Suprapubic skin (tissue), 4 donors: ENCODE measurements at places on chromosomes 5 and 9.

DNA sequence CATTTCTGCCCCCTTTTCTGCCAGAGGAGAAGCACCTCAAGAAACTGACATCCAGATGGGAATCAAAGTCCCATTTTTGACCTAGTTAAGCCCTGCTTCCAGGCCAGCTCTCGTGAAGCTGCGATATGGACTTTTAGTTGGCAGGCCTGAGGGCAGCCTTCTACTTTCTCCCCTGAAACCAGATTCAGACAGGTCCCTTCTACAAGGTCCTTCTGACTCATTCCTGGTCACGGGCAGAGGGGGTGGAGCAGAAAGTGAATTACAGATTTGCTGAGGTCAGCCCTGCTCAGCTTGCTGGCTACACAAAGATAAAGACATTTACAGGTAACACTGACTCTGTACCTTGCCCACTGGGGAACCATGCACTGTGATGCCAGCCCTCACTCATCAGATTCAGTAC lies 52.8 kb upstream of the TUT7 start:
- no peaks in the 10 kb centered on the region for H3K27me3 ChIP-seq
- H3K36me3 ChIP-seq: no peaks in the 10 kb centered on the region
- H3K4me1 ChIP-seq: peaks cover 39% of the 10 kb centered on the region
- DNase-seq: no peak
- no peak overlapping the region for H3K4me3 ChIP-seq

- H3K27ac ChIP-seq: no peak overlapping the region
- H3K4me3 ChIP-seq: no peak overlapping the region
- no peaks in the 10 kb centered on the region for H3K27me3 ChIP-seq
- peaks cover 11% of the 10 kb centered on the region for H3K4me1 ChIP-seq
Measured at GRCh38 chr5:75363726-75364495, 26.9 kb downstream of the HMGCR start.

- DNase-seq: peak; percentile 42
- no peak overlapping the region for H3K4me3 ChIP-seq
- H3K36me3 ChIP-seq: peaks cover 2% of the 10 kb centered on the region
- H3K27me3 ChIP-seq: no peaks in the 10 kb centered on the region
- peaks cover 20% of the 10 kb centered on the region for H3K4me1 ChIP-seq
Measured at GRCh38 chr9:93569621-93570174, 6.7 kb upstream of the PHF2 start.

DNA sequence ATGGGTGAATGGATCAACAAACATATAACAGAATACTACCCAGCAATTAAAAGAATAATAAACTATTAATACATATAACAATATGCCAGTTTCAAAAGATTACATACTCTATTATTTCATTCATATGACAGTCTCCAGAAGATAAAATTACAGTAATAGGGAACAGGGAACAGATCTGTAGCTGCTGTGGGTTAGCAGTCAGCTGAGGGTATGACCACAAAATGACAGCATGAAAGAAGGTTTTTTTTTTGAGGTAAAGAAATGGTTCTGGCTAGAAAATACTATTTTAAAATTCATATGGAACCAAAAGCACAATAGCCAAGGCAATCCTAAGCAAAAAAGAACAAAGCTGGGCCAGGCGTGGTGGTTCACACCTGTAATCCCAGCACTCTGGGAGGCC lies 73.0 kb upstream of the NR5A1 start:
- DNase-seq: no peak
- H3K27ac ChIP-seq: no peak overlapping the region
- H3K27me3 ChIP-seq: no peaks in the 10 kb centered on the region
- H3K4me3 ChIP-seq: no peak overlapping the region
- no peaks in the 10 kb centered on the region for H3K4me1 ChIP-seq

GRCh38 chr5:11640158-11640873 lies 263.9 kb downstream of the CTNND2 start:
- H3K4me3 ChIP-seq: no peak overlapping the region
- H3K27me3 ChIP-seq: no peaks in the 10 kb centered on the region
- no peaks in the 10 kb centered on the region for H3K4me1 ChIP-seq
- H3K27ac ChIP-seq: no peak overlapping the region
- H3K36me3 ChIP-seq: no peaks in the 10 kb centered on the region
- DNase-seq: no peak

- peaks cover 65% of the 10 kb centered on the region for H3K4me1 ChIP-seq
- H3K4me3 ChIP-seq: no peak overlapping the region
- no peaks in the 10 kb centered on the region for H3K36me3 ChIP-seq
- no peak for DNase-seq
Measured at GRCh38 chr9:124280176-124280691, 22.5 kb downstream of the NEK6 start.

DNA sequence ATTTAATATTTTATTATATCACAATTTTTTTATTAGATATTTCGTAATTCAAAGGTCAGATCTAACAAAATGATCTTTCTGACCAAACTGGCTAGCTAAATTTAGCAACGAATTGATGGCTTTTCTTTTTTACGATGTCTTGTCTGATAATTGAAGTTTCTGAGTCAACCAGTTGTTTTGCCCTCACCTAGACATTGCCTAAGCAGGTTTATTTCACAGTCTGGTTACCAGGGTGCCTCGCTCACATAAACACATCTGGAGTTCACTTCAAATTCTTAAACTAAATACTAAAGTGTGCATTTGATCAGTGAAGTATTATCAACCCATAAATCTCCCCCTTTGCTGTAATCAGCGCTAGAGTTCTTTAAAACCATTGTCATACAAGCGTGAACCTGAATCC lies 448.3 kb downstream of the TLE4 start:
- H3K27me3 ChIP-seq: no peaks in the 10 kb centered on the region
- H3K36me3 ChIP-seq: no peaks in the 10 kb centered on the region
- no peak for DNase-seq
- H3K4me3 ChIP-seq: no peak overlapping the region
- no peaks in the 10 kb centered on the region for H3K4me1 ChIP-seq

DNA sequence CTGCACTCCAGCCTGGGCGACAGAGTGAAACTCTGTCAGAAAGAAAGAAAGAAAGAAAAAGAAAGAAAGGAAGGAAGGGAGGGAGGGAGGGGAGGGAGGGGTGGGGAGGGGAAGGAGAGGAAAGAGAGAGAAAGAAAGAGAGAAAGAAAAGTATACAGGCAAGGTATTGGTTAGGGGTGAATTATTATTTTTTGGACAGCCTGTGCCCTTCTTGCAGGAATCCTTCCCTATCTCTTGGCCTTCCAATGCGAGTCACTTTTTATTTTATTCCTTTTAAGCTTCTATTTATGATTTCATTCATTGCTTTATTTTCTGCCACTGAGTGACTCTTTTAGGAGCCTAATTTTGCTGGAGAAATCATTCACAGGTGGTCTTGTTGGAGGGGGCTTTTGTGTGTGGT lies 98.7 kb downstream of the PDE8B start:
- H3K4me1 ChIP-seq: no peaks in the 10 kb centered on the region
- no peak overlapping the region for H3K4me3 ChIP-seq
- no peak for DNase-seq

DNA sequence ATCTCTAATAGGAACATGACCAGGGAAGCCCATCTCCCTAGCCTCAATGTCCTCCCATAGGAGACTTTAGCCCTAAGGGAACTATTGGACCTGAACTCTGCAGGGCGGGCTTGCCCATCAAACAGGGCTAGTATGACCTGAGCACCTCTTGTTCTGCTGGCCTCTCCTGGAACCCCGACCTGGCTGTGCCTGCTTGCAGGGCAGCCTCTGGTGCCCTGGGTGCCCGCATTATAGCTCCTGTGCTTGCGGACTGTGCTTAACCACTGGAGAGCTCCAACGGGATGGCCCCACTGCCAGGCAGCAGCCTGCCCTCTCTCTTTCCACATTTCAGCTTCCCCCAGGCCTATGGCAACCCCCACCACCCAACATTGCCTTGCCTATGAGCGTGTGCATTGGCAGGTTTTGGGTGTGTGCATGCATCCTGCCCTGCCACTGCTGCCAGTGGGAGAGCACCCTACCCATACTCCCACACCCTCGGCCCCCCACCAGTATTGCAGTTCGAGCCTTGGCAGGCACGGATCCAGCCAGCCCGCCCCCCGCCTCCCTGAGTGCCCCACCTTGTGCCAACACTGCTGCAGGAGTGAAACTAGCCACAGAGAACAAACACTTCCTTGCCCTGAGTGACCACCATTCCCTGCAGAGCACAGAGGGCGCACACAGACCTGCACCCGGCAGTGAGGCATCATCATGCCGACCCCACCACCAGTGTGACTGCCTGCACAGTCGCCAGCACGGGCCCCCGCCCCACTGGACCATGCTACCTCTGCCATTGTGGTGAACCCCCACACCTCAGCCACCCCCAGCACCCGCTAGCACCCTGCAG lies 1123.8 kb upstream of the CDH6 start:
- no peaks in the 10 kb centered on the region for H3K4me1 ChIP-seq
- no peak for DNase-seq
- no peaks in the 10 kb centered on the region for H3K36me3 ChIP-seq
- no peak overlapping the region for H3K27ac ChIP-seq
- H3K27me3 ChIP-seq: no peaks in the 10 kb centered on the region

DNA sequence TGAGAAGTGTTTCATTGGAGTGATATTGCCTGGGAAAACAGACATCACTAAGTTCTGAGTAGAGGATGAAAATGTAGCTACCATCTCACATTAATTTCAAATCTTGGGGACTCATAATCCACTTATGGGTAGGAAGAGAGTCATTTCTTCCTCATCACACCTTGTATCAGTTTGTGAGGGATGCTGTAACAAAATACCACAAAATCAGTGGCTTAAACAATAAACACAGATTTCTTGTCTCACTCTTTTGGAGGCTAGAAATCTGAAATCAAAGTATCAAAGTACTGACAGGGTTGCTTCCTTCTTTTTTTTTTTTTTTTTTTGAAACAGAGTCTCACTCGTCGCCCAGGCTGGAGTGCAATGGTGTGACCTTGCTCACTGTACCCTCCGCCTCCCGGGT lies 3.4 kb downstream of the CARD6 start:
- no peaks in the 10 kb centered on the region for H3K27me3 ChIP-seq
- no peak for DNase-seq
- no peak overlapping the region for H3K4me3 ChIP-seq
- no peaks in the 10 kb centered on the region for H3K4me1 ChIP-seq
- H3K27ac ChIP-seq: no peak overlapping the region
- no peaks in the 10 kb centered on the region for H3K36me3 ChIP-seq

DNA sequence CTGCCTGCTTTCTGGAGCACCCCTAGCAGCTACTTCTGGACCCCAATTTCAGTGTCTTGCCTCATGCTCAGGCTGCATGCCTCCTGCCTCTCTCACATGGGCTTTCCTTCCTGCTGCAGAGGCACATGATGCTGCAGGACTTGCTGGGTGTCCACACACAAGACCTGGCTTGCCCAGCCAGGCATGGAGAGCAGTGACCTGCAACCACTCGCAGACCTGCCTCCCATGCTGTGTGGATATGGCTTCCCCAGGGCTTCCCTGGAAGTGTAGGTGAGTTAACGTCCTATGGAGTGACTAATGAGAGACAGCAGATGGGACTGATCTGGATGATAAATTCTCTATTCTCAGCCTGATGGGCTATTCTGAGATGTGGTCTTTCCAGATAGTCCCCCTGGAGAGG lies 53.2 kb upstream of the SMIM32 start:
- H3K4me3 ChIP-seq: no peak overlapping the region
- no peaks in the 10 kb centered on the region for H3K27me3 ChIP-seq

DNA sequence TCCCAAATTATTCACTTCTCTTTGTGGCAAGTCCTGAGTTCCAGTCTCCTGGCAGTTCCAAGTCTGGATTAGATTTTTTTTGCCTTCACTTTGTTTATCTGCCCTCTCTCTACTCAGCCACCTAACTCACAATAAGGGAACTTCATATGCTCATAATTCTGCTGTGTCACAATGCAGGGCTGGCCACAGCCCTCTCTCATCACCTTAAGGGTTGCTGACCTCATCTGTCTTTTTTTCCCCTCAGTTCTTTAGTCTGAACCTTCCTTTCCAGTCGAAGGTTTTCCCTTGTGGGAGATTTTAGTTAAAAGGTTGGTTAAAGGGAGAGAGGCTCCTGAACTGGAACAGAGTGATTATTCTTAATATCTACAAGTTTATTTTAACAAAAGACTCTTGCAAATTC lies 4.1 kb downstream of the BAG1 start:
- H3K27me3 ChIP-seq: no peaks in the 10 kb centered on the region
- H3K36me3 ChIP-seq: peaks cover 71% of the 10 kb centered on the region
- H3K27ac ChIP-seq: no peak overlapping the region
- H3K4me1 ChIP-seq: peaks cover 23% of the 10 kb centered on the region
